T1000 (cell line): ENCODE measurements at places on chromosomes 3 and 15.

- no peak for DNase-seq
Measured at GRCh38 chr15:65655026-65655425, 33.3 kb downstream of the SLC24A1 start.

GRCh38 chr3:162718697-162719096 is 1222.1 kb downstream of the OTOL1 start:
- DNase-seq = no peak

DNA sequence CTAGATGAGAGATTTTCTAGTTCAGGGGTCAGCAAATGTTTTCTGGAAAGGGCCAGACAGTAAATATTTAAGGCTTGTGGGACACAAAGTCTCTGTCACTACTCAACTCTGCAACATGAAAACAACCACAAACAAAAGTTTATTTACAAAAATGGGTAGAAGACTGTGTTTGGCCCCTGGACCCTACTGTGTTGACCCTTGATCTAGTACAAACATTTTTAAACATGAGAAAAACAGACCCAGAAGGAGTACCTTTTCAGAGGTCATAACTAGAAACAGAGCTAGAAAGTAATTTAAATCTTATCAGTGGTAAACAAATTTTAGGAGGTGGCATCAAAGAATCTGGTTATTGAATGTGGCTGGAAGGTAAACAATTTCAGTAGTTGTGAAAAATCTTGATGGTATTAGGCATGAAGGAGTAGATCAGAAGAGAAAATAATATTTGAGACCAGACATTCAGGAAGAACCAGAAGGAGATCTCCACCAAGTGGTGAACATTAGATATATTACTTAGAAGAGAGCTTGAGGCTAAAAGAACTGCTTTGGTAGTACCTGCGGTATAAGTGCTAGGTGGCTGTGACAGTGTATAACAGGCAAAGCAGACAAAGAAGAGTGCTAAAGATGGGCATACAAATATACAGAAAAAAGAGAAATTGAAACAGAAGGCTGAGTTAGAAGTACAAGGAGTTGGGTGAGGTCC is 101.7 kb downstream of the NR1I2 start:
- DNase-seq = no peak

DNA sequence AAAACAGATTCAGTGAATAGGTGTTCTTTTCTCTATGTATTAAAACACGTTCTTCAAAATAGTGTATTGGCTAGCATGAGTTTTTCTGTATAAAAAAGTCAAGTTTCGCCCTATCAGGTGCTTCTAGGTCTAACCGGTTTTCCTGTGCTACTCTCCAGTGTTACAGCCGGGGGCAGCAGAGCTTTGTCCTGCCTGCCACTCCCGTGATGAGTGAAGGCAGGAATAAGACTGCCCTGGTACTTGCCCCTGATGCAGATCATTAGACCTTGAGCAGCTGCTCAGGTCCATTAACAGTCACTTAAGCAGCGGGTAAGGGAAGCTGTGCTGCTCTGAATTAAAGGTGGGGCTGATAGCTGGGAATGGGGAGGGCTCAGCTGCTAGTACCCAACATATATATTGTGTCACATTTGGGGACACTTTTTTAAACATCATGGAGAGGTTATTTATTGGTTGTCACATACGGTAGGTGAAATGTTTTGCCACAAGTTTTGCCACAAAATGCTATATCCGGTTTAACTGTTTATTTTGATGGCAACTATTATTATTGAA is 1.3 kb upstream of the UNC13C start:
- no peak for DNase-seq

DNA sequence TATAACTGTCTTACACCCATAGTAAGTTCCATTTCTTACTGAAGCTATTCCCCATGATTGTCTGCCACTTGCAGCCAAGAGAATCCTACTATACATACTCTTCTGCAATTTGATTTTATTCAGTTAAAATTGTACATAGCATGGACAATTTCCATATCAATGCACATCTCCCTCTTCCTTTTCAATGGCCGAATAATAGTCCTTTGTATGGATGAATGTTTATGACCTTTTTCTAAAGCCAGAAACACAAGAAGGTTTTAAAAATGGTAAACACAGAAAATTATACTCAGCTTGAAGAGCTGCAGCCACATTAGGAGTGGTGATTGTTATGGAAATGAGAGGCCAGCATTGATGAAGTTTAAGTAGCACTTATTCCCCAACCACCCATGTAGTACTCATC is 8.5 kb upstream of the ERC2 start:
- DNase-seq = no peak

DNA sequence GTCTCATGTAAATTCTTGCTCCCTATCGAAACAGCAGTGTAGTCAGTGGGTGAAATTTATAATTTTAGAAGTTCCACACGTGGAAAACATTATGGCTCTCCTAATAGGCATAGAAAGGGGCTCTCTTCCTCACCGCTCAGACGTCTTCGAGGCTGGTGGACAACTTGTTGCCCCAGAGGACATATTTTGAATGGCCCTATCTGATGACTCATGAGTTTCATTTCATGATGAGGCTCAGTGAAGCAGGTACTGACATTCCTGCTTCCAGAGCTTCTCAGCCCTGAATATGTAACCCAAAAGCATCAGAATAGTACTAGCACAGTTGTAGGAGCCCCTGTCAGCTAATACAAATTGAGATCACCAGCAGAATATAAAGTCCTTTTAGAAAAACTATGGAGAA is 117.9 kb downstream of the HERC1 start:
- DNase-seq = no peak

DNA sequence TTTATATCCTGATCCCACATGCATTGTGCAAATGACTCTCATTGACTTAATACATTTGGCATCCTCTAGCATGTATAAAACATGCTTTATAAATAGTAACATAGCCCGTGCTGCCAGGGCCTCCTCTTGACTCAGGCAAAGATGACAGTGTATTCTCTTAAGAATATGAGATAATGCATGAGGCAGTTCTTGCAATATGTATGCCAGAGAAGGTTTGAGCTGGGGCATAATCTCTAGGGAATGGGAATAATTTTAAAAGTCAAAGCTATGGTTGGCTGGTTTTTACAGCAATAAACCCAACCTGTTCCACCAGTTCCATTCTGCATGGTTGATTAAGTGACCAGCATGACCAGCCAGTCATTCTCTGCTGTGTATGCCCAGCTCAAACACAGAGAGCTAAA is 179.0 kb upstream of the PFN2 start:
- DNase-seq = no peak

DNA sequence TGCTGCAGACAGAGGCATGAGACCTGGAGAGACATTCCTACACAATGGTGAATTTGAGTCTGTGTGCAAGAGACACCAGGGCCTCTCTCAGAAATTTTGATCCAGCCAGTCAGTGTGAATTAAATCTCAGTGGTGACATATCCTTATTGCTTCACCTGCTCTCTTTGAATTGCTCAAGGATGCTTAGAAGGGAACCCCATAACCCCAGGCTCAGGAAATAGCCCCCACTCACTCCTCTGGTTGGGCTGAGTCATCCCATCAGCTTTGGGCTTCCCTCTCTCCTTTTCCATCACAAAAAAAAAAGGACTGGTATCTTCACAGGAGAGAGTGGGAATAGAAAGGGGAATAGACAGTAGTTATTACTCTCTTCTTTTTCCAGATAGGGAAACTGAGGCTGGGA is 33.0 kb upstream of the LARS2 start:
- DNase-seq = no peak

DNA sequence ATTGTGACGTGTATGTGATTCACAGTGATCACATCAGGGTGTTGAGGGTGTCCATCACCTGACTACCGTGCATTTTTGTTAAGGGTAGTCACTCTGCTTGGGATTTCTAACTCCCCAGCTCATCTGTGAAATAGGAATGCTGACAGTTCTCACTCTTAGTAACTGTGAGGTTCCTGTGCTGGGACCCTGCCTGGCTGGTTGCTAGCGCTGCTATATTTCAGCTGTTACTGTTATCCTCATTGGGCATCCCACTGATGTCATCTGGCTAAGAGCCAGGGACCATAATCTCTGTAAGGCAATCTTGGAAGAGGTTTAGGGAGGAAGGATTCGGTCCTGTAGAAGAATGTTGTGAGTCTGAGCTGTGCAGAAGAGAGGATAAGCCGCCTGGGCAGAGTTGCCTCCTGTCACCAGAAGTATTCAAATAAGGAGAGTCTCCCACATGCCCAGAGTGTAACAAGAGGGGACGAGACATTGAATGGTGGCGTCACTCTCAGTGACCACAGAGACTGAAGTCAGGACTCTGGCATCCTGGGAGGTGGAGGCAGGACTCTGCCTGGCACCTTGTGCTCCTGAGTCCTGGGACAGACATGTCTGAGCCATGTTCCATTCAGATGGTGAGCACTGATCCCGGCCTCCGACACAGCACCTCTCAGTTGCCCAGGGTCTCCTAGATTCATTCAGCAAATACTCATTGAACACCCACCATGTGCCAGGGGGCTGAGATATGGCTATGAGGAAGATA is 52.2 kb downstream of the FBLN2 start:
- peak; percentile 17 for DNase-seq

DNA sequence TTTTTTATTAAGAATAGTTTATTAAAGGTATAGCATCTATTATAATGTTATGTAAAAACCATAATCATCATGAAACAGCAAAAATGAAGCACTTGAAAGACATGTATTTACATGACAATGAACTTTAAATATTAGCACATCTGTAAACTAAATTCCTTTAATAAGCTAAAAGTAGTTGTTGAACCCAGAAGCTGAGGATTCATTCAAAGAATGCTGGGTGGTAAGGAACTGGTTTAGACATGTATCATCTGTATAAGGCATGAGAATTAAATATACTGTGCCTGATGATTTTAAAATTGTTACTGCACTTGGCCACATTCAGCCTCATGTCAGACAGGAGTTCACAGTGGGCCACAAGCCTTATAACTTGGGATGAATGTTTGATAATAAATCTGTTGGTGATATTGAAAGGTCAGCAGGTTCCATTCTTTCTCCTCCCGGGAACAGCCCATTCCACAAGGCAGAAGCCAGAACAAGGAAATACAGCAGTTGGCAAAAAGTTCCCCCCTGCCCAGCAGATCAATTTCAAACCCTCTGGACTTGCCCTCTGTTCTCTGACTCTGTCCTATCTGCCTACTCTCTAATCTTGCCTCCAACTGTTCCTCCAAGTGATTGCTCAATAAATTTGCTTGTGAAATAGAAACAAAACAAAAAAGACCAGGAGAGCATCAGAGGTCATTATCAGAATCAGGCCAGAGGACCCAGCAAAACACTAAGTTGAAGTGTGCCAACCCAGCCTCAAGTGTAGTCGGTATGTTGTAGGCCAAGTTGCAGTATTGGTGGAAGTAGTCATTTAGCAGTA is 49.8 kb upstream of the TEX264 start:
- DNase-seq = no peak

DNA sequence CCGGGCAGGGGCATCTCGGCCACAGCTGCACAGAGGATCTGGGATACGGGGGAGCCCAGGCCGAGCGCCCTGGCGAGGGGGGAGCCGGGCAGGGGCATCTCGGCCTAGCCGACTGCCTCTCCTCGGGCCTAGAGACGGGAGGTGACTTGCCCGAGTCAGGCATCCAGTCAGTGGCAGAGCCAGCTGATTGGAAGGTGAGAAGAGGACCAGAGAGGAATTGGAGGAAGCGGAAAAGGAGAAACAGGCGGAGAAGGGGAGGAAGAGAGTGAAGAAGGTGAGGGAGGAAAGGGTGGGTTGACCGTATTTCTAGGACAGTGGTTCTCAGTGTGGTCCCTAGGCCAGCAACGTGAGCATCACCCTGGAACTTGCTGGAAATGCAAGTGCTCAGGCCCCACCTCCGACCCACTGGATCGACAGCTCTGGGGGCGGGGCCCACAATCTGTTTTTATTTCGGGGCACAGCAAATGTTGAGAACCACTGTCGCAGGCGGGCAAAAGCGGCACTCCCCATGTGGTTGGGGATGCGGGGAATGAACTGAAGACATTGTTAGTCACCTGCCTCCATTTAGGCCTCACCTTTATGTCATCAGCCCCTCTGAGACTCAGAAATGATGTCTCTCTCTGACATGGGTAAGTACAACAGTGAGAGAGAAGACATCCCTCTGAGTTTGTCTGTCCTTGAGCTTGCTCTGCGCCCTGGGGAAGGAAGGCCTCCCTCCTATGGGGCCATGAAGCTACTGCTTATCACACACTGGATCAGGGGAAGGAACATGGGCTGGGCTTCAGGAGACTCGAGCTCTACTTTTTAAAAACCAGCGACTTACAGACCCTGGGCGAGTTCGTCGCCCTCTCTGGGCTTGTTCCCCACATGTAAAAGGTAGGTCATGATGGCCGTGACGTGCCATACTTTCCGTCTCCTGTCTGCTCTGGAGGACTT is 1.0 kb upstream of the MELTF start:
- no peak for DNase-seq

GRCh38 chr15:43423793-43424192 is 52.9 kb downstream of the TUBGCP4 start:
- no peak for DNase-seq

DNA sequence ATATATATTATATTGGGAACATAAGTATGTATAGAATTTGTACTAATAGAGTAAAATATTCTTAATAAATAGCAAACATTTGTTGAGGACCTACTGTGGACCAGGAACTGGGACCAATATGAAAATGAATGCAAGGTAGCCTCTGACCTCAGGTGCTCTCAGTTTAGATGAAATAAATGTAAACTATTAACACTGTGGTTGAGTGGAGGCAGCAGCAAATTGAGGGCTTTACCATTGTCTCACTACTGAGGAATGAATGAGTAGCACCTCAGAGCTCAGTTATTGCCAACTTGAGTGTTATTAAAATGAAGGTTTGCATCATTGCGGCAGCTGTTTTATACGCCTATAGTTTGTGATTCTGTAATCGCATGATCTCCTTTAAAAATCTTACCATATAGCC is 90.9 kb upstream of the CGNL1 start:
- no peak for DNase-seq

GRCh38 chr3:86967062-86967461 is 23.9 kb downstream of the VGLL3 start:
- no peak for DNase-seq

- DNase-seq = no peak
Measured at GRCh38 chr3:188505151-188505550, 351.2 kb downstream of the LPP start.

GRCh38 chr3:186401556-186401955 is 39.5 kb upstream of the DGKG start:
- no peak for DNase-seq

DNA sequence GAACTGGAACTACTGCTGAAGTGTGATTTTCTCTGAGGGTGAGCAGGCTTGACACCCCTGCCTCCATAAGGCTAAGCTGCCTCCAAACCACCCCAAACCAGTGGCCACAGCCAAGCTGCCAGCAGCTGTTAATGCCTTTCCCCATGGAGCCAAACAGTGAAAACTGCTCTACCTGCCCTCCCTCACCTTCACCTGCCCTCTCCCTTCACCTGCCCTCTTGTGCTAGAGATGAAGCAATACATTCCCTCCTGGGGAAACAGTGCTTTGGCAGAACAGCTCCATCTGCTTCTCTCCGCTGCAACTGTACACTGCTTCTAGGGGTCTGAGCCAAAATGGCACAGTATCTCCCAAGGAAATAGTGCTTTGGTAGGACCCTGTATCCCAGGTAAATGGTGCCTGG is 374.1 kb downstream of the FHIT start:
- DNase-seq = no peak

DNA sequence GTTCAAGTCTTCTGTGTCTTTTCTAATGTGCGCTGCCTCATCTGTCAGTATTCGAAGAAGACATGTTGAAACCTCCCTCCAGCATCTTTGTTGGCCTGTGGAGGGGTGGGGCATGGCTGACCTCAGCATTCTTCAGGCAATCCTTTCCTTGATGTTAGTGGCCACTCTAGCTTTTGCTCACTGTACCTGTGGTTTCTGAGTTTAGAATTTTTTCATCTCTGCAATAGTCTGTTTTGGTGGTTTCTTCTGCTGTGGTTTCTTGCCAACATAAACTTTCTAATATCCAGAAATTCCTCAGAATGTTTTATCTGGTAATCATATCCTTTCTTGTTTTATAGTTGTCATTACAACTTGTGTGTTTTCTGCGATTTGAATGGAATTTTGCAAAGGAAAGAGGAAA is 251.3 kb upstream of the NR2E3 start:
- peak; percentile 48 for DNase-seq
